ENCODE measurements at places on chromosomes 7 and 10.

DNA sequence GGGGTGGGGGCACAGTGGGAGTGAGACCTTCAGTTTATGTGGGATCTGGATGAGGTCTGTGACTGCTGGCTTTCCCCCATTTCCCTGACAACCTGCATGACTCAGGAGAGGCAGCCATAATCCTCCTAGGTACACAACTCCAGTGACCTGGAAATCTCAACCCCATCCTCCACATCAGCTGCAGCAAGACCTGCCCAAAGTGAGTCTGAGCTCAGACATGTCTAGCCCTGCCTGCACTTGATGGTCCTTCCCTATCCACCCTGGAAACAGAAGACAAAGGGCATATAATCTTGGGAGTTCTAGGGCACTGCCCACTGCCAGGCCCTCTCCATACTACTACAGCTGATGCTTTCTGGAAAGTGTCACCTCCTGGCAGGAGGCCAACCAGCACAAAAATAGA, 75.6 kb downstream of the GRM8 start:
- no peak for DNase-seq

DNA sequence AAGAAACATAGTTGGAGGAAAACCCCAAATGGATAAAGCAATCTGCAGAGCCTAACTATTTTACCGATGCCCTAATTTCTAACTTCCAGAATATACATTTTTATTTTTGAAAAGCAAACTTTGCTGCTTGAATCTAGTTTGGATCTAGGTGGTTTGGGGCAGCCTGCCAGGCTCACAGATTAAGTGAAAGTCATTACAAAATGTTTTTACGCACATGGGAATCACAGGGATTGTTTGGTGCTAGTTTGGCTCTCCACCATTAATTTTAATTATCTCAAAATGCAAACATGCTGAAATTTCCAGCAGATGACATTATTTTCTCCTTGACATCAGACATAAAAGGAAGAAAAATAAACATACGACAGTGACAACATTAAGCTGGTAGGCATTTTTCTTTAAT, 166.7 kb upstream of the INHBA start:
- no peak for DNase-seq

DNA sequence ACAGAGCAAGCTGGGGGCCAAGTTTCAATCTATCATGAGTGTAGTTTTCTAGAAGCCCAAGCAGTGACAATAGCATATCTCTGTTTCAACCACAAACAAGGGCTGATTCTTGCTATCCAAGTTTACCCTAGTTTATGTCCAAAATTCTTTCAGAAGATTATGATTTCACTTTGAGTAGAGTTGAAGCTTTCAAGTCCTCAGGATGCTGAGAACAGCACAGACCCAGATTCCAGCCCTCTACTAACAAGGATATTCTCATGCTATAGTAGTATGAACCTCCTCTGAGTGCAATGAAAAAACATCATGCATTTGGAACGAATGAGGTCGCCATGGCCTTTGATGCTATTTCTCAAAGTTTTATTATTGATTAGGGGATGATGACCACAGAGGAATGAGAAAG, 344.1 kb upstream of the NPVF start:
- DNase-seq: no peak

- no peak for DNase-seq
These were observed 77.6 kb upstream of the IMMP2L start for GRCh38 chr7:111639934-111640333.

- no peak for DNase-seq
These were observed 78.5 kb upstream of the LYZL1 start for GRCh38 chr10:29210266-29210868.

DNA sequence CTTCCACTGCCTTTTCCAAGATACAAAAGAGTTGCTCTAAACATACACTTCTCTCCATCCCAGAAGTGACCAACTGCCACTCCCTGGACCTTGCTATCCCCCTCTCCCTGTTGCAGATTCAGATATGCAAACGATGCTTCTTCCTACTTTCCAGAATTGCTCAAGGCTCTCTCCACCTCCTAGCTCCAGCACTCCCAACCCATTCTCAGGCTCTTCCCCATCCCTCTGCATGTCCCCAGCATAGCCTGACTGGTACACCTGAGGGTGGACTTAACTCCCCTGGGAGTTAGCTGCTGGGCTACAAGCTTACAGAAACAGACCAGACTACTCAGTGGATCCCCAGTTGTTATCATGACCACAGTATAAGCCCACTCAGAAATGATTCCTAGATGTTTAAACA, 27.6 kb downstream of the MKRN1 start:
- no peak for DNase-seq

GRCh38 chr7:1121476-1121875, 33.6 kb downstream of the GPER1 start:
- no peak for DNase-seq

- DNase-seq: no peak
These were observed 10.7 kb downstream of the PSAP start for GRCh38 chr10:71840177-71840957.

DNA sequence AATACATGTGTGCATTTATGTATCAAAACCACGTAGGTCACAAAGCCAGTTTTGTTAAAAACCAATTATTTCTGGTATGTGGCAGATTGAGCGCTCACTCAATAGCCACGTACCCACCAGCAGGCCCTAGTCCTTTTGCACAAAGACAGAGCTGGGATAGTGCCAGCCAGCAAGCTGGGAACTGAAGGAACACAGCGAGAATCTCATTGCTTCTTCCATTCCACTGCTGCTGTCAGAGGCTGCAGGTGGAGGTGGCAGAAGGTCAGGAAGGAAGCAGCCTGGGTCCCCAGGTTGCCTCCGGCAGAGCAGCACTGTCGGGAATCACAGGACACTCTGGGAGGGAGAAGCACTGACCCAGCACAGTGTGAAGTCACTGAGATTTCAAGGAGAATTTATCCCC, 385.5 kb upstream of the PFKP start:
- no peak for DNase-seq

DNA sequence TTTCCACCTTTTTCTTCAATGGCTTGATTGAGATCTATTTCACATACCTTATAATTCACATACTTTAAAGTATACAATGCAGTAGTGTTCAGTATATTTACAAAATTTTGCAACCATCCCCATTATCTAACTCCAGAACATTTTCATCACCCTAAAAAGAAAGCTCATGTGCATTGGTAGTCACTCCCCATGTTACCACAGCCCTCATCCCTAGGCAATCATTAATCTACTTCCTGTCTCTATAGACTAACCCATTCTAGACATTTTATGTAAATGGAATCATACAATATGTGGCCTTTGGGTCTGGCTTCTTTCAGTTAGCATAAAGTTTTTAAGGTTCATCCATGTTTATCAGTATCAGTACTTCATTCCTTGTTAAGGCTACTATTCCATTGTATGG, 214.2 kb downstream of the WDR11 start:
- DNase-seq: no peak

GRCh38 chr10:6588845-6589244, 8.8 kb upstream of the PRKCQ start:
- DNase-seq: no peak

DNA sequence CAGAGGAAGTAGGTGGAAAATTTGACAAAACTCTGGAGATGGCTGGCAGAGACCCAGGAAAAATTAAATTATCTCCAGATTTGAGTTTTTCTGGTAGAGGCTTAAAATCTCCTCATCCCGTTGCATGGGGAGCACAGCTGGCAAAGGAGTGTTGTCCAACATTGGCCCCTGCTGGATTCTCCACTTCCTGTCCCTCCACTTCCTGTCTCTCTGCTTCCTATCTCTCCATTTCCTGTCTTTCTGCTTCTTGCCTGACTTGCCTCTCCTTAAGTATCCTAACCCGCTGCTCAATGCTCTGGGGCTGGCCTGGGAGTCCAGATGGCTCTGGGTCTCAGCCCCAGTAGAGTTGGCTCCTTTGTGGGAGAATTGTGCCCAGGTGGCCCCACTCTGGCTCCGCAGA, 65.8 kb upstream of the EMX2 start:
- DNase-seq: no peak

DNA sequence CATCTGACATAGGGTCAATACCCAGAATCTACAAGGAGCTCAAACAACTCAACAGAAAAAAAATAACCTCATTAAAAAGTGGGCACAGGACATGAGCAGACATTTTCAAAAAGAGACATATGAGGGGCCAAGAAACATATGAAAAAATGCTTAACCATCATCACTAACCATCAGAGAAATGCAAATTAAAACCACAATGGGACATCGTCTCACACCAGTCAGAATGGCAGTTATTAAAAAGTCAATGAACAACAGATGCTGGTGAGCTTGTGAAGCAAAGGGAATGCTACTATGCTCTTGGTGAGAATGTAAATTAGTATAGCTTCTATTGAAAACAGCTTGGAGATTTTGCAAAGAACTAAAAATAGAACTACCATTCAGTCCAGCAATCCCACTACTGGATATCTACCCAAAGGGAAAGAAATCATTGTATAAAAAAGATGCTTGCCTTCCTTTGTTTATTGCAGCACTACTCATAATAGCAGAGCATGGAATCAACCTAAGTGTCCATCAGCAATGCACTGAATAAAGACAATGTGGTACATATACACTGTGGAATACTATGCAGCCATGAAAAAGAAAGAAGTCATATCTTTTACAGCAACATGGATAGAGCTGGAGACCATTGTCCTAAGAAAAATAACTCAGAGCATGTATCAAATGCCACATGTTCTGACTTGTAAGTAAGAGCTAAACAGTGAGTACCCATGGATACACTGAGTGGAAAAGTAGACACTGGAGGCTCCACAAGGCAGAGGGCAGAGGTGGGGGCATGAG, 139.8 kb downstream of the ADARB2 start:
- no peak for DNase-seq

GRCh38 chr7:93811198-93811597, 79.4 kb downstream of the TFPI2 start:
- DNase-seq: no peak

DNA sequence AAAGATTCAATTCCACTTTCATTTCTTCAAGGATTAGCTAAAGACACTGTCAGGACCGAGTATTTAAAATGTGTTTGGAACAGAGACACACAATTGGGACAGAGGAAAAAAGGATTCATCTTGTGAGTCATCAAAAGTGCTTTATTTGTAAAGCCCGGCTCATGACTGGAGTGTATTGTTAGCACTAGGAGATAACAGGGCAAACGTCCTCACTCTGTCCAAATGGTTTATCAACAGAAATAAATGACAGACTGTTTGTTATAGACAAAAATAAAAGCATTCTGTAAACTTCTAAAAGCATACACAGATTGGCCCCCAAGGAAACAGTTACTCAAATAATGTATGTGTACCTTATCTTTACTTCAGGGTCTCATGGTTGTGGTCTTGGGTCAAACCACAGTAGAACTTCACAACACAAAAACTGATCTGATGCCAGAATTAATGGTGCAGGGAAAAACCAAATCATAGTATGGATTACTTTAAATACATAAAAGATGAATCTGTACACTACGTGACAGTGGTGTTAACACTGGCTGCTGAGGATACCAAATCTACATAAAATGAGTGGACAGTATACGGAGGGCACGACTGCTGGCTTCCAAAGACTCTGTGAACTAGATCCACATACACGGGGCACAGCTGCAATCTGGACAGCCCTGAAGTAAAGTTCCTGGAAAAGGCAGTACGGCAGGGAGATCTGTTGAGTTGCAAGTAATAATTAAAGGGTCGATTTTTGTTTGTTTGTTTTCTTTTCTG, 179.4 kb downstream of the PIP4K2A start:
- no peak for DNase-seq

GRCh38 chr7:96244992-96245292, 77.0 kb downstream of the SLC25A13 start:
- DNase-seq: no peak

- no peak for DNase-seq
These were observed 30.9 kb downstream of the LAMB1 start for GRCh38 chr7:107972075-107972482.

DNA sequence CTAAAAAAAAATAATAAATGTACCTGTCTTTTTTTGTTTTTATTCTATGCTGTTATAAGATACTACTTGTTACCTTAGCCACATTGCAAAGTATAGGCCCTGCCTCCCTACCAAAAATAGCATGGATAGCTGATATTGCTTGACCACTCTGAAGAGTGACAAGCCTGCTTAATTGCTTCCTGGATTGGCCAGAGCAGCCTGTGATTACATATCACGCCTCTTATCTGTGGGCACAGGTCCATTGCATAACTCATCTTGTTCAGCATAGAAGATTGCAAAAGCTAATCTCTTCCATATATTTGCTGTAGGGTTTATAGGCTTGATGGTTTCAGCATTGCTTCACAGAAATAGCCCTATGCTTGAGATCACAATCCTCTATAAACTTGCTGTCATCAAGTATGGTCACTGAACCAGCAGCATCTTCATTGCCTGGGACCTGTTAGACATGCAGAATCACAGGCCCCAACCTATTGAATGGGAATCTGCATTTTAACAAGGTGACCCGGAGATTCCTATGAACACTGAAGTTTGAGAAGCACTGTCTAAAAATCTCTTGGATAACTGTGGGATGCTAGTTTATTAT, 280.8 kb upstream of the CDC14C start:
- no peak for DNase-seq

- DNase-seq: no peak
These were observed 5.7 kb downstream of the TNS3 start for GRCh38 chr7:47576031-47576865.

- DNase-seq: no peak
These were observed 259.5 kb upstream of the VWC2 start for GRCh38 chr7:49513911-49514310.

DNA sequence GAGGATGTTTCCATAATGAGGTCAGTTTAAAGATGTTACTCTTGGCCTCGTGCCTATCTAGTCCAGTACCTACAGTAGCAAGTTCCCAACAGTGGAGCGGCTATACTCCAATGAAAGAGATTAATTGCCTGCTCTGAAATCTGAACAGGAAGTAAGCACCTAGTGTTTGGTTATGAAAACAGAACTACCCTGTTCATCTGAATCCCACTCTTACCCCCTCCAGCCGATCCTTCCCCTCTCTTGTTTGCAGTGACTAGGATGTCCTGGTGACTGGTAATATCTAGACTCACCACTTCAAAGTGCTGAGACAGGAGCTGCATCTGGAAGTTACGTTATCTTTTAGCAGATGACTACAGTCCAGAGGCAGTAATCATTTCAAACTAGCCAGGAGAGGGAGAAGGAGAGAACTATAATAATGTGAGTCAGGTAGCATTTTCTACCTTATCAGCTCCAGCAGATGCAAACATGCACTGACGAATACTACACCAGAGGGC, 666.7 kb upstream of the NRP1 start:
- DNase-seq: no peak

DNA sequence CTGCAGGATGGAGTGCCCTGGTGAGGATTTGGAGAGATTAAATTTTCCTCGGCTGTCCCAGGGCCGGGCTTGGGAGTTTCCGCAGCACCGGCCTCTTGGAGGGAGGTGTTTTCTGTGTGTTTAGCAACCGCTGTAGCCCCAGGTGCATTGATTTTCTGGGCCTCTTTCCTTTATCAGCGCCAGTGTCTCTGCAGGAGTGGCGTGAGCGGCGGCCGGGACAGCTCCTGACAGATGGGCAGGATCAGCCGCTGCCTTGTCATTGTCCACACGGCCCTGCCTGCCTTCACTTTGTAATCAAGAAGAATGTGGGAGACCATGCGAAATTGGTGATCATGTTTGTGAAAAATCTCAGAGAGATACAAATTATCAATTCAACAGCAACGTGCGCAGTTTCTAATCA, 32.4 kb downstream of the NKX6-2 start:
- no peak for DNase-seq
